ENCODE measurements at places on chromosomes 3 and 15.

DNA sequence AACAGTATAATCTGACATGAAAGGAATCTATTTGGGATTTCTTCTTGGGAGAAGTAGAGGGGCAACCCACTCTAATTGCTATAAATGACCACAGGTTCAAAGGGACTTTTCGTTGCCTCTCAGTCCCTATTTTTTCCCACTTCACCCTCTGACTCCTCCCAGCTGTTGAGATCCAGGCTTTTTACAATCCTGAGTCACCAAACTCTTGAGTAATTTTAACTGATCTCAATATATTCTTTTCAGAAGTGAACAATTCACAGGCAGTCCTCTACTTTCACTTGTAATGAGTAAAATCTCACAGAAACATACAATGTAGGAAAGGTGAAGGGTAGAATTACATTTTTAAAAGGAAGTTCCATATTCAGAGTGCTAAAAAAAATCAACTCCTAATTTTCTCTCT, 44.6 kb downstream of the EIF4E3 start:
- no peak for DNase-seq

DNA sequence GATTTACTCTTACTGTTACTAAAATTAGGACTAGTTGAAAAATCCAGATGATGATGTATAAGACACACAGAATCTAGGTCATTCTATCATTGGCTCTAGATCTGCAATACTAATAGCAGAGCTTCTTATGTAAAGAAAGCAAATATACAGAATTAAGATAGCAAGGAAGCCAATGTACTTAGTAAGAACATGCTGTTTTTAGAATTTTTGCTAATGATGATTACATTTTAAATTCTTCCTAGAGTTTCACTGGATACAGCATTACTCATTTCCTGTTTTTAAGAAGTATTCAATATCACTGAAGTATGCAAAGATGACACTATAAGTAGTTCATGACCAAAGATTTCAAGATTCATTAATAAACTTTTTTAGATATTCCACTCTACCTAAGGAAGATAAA, 60.7 kb downstream of the CFAP20DC start:
- no peak for DNase-seq

- DNase-seq, result no peak
These were observed 105.3 kb downstream of the TNIK start for GRCh38 chr3:171354706-171355582.

- no peak for DNase-seq
These were observed 226.6 kb downstream of the DPH6 start for GRCh38 chr15:35319354-35319753.

DNA sequence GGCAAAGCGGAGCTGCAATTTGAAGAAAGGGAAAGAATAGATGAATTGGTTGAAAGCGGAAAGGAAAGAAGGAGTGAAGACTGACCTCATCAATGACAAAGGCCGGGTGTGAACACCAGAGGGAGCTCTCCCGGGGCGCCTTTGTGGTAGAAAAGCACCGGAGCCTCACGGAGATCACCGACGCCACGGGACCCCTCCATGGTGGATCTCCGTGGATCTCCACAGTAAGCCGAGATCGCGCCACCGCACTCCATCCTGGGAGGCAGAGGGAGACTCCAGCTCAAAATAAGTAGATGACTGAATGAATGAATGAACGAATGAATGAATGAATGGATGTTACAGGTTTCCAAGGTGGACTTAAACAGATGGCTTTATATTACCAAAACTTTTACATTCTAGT, 25.0 kb downstream of the GPR160 start:
- DNase-seq, result no peak

DNA sequence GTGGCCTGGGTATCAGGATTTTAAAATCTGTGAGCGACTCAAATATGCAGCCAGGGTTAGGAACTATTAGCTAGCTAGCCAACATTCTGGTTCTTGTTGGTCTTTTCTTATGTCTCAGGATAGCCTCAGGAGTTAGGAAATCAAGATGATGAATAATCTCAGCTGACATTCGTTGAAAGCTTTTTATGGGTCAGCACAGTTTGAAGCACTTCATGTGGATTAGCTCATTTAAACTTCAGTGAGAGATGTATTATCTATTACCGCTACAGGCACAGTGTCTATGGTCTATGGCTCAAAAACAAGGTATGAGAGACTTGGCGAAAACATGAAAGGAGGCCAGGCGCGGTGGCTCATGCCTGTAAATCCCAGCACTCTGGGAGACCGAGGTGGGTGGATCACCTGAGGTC, 187.5 kb upstream of the THRB start:
- DNase-seq, result no peak

GRCh38 chr3:111936191-111936841, 42.5 kb upstream of the ABHD10 start:
- DNase-seq, result no peak

DNA sequence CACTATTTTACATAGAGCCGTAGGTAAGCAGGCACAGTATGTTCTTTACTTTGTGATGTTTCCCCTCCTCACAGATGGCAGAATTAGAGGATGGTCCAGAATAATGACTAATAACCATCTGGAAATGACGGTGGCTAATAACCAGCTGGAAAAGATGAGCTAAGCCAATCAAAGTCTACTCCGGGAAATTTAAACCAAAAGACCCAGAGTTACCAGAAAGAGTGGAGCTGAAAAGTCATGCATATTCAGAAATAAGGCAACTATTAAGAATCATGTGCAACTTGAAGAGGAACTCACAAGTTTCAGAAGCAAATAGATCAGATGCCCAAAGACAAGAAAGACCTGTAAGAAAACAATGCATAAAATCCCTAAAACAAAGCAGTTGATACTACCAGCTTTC, 33.6 kb downstream of the DMXL2 start:
- no peak for DNase-seq

Measured in stimulated activated CD8-positive, alpha-beta memory T cell treated with anti-CD3 and anti-CD28 coated beads, Interleukin-15, amount 100 ng/mL, for 24 hours (primary cell).